Activated naive CD4-positive, alpha-beta T cell treated with anti-CD3 and anti-CD28 coated beads for 36 hours (primary cell): ENCODE measurements at places on chromosomes 7 and 10. TPM values are rescaled to one million over a fixed set of nuclear protein-coding genes. Genes with fewer than 3 reads are reported as not detected.

- peak; percentile 43 for DNase-seq
Observed at GRCh38 chr7:75639071-75639885, 99.5 kb downstream of the HIP1 start.

The THAP5 gene
- total RNA-seq: 22.7 TPM

The GFRA1 gene
- not detected for total RNA-seq

GRCh38 chr10:15339892-15340291 lies 31.2 kb downstream of the FAM171A1 start:
- no peak for DNase-seq

- DNase-seq: no peak
Observed at GRCh38 chr7:155109121-155109520, 39.0 kb downstream of the HTR5A start.

- no peak for DNase-seq
Observed at GRCh38 chr7:44267719-44268421, 57.5 kb downstream of the CAMK2B start.

DNA sequence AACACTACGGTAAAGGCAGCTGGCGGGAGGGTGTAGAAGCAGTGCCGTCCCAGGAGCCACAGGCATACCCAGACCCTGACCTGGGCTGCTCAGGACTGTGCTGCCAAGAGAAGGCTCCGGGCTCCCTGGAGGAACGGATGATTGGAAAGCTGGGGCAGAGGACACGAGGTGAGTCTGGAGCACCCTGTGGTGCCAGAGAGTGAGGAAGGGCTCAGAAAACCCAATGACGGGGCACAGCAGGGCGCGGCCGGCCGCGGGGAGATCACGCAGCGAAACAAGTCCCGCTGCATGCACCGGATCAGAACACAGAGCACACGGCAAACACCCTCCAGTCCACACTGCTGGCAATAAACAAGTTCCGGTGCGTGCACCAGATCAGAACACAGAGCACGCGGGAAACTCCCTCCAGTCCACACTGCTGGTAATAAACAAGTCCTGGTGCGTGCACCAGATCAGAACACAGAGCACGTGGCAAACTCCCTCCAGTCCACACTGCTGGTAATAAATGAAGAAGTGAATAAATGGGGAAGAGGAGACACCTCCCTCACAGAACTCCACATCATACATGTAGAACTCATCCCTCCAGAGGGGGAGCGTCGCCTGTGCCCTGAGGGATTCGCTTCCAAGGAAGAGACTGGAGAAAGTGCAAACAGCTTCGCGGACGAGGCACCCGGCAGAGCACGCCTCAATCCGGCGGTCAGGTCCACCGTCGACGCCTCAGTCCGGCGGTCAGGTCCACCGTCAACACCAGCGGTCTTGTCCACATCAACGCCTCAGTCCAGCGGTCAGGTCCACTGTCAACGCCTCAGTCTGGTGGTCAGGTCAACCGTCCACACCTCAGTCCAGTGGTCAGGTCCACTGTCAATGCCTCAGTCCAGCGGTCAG lies 265.0 kb downstream of the MAD1L1 start:
- no peak for DNase-seq

DNA sequence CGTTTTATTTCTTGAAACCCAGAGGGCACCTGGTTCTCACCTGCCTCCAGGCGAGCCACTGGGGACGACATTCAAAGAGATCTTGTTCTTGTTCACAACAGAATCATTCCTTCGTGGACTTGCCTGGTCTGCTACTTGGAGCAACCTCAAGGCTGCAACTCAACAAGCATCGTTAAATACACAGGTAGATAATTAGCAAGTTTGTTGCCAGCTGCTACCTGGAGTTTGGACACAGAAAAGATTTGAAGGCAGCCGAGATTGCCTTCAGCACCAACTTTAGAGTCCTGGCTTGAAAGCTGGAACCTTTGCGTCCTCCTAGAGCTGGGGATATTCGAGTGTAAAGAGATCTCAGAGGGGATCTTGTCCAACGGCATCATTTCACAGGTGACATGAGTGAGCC lies 89.6 kb upstream of the C7orf33 start:
- DNase-seq: no peak

The DNAH11 gene
- 0.02 TPM for total RNA-seq

DNA sequence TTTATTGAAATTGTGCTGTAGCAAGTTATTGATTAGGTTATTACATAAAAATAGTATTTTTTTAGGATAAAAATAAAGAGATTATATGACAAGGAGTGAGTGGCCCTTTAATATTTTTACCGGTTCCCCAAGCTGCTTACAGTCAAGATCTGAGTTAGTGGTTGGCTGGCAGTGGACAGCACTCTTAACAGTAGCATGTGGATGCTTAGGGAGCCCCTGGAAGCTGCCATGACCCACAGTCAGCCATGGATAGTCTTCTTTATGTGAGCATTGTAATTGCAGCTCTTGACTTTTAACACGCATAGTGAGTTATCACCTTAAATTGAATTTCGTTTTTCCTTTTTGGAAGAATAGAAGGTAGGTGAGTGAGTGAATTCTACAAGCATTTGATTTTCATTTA lies 22.1 kb downstream of the RAB18 start:
- no peak for DNase-seq

DNA sequence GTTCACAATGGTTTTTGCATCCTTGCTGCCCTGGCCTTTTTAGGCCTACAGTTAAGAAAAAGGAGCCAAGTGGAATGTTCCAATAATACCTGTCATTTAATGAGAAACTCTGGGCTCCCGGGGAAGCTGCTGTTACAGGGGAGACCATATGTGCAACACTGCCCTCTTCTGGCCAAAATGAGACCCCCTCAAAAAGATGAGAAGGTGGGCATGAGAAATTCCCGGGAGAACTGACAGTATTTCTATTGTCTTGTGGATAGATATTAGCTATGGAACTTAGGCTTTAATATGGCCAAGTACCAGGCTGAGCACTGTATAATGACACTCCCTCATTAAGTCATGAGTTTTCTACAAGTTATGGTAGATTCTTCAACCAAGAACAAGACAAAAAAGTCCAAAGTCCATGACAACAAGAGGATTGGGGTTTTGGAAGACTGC lies 99.4 kb downstream of the CCDC3 start:
- DNase-seq: peak; percentile 71
